ENCODE measurements at places on chromosomes 5 and 9. TPM values are rescaled to one million over a fixed set of nuclear protein-coding genes. Genes with fewer than 3 reads are reported as not detected.

CCL21 gene
- 9.9 TPM for total RNA-seq

PROB1 gene
- 0.25 TPM for total RNA-seq

NUTM2F gene
- not detected for total RNA-seq

VPS13A gene
- 26.5 TPM for total RNA-seq

ZBTB6 gene
- 2.6 TPM for total RNA-seq

HMMR gene
- total RNA-seq, result 2.0 TPM

DNA sequence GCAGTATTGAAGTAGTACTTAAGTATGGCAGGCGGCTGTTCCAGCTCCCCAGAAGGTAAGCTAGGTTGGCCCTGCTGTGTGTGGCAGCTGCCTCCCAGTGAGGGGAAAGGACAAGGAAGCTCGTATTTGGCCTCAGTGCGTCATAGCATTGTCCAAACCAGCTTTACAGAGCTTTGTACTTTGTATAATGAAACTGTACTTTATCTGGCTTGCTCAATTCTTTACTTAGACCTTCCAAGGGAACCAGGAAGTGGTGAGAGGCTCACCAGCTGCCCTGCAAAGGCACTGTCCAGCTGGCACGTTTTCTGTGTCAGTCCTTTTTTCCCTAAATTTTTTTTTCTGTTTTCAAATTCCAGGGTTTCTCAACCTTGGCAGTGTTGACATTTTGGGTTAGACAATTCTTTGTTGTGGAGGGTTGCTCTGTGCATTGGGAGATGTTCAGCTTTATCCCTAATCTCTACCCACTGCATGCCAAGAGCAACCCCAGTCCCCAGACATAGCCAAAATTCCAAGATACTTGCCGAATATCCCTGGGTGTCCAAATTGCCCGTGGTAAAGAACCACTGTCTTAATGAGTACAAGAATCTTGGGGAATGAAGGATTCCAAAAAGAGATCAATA is 474.5 kb downstream of the LRRC70 start:
- peak; percentile 73 for DNase-seq

GRCh38 chr9:137077758-137078693 is 709 bp downstream of the UAP1L1 start:
- no peak for DNase-seq

GRCh38 chr9:126341426-126341825 is 14.8 kb downstream of the MVB12B start:
- no peak for DNase-seq

GRCh38 chr5:122844136-122844909 is 1.1 kb upstream of the SNX24 start:
- DNase-seq, result no peak

- DNase-seq, result no peak
Measured at GRCh38 chr9:26262421-26263107, 584.3 kb upstream of the TUSC1 start.

DNA sequence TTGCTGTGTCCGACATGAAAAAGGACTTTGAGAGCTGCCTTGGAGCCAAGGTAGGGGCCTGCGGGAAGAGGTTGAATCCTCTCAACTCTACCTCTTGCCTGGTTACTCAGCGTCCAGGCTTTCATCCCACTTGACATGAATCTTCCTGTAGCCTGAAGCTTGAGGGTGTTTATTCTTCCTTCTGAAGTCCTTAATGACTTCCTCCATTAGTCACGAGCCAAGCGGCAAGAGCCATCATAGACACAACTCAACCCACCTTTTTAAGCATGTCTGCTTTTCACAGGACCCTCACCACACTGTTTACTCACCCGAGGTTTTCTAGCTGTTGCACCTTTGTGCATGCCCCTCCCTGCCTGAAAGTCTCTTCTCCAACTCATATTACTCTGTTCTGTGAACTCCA is 40.2 kb downstream of the ACO1 start:
- DNase-seq, result no peak

GRCh38 chr5:160926428-160926827 is 74.4 kb upstream of the ATP10B start:
- no peak for DNase-seq

DNA sequence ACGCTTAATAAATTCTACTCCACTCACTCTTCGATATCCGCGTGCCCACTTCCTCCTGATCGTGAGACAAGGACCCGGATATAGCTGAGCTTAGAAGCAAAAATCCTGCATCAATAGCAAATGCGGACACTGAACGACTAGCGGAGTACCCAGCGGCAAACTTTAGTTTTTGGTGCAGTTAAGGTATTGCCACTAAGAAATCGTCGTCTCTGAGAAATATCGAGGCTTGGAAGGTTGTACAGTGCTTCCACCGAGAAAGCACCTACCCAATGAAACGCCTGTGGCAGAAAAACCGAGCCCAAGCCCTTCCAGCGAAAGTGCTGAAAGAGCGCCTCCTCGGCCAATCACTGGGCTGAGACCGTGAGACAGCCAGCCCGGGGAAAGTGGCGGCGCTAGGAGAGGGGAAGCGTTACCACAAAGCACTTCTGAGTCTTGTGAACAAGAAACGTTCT is 32.2 kb downstream of the ANXA2R start:
- DNase-seq, result peak; percentile 61

GRCh38 chr5:58444805-58445204 is 15.1 kb downstream of the PLK2 start:
- DNase-seq, result no peak

- DNase-seq, result no peak
Measured at GRCh38 chr5:35339616-35340100, 109.4 kb upstream of the PRLR start.

GRCh38 chr5:158166424-158166823 is 307.5 kb upstream of the CLINT1 start:
- DNase-seq, result no peak

DNA sequence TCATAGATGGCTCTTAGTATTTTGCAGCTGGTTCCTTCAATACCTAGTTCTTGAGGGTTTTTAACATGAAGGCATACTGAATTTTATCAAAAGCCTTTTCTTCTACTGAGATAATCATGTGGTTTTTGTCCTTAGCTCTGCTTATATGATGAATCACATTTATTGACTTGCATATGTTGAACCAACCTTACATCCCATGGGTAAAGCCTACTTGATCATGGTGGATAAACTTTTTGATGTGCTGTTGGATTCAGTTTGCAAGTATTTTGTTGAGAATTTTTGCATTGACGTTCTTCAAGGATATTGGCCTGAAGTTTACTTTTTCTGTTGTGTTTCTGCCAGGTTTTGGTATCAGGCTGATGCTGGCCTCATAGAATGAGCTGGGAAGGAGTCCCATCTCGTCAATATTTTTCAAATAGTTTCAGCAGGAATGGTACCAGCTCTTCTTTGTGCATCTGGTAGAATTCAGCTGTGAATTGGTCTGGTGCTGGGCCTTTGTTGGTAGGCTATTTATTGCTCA is 49.7 kb downstream of the YIPF5 start:
- no peak for DNase-seq

- DNase-seq, result no peak
Measured at GRCh38 chr5:61162832-61163567, 732 bp upstream of the SMIM15 start.
